Activated CD4-positive, alpha-beta T cell treated with anti-CD3 and anti-CD28 coated beads, Interleukin-2, amount 10 ng/mL, durations not matched to agents 7 days and 5 days (primary cell): ENCODE measurements at places on chromosomes 12 and 14.

DNA sequence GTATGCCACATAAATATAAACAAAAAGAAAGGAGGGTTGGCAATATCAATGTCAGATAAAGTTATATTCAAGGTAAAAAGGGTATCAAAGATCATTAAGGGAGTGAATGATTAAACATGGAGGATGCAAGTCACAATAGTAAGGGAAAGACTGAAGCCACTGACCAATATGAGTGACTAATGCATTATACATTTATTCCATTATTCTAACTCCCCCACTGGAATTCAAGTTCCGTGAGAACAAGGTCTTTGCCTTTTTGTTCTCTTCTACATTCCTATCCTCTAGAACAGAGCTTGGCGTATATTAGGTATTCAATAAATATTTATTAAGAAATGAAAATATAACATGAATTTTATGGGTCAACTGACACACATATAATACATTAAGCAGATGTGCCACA is 30.7 kb downstream of the MAP4K5 start:
- no peak for DNase-seq

- DNase-seq = no peak
Observed at GRCh38 chr12:1656902-1657301, 27.9 kb downstream of the WNT5B start.

DNA sequence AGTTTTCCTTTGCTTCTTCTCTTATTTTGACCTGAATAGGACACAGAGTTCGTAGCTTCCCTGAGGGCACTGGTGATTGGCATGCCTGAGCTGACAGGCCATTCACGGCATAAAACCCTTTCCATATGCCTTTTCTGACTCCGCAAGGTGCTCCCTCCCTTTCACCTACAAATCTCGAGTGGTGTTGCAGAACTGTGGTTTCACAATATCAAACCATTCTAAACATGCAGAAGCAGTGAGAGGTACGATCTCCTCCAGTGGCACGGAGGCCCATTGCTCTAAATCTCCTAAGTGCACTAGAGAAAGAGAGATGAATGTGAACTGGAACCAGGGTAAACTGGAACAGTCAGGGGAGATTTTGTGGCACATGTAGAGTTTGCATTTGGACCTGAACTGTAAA is 23.9 kb downstream of the CLSTN3 start:
- DNase-seq = no peak

- no peak for DNase-seq
Observed at GRCh38 chr12:64767495-64767894, 8.3 kb upstream of the GNS start.

- no peak for DNase-seq
Observed at GRCh38 chr14:79740066-79740601, 471.2 kb downstream of the DIO2 start.

GRCh38 chr12:74964390-74964789 is 245.2 kb downstream of the KCNC2 start:
- no peak for DNase-seq
